ENCODE measurements at places on chromosomes 7 and 10.

- no peak for DNase-seq
Observed at GRCh38 chr7:125547505-125547904, 617.9 kb upstream of the POT1 start.

DNA sequence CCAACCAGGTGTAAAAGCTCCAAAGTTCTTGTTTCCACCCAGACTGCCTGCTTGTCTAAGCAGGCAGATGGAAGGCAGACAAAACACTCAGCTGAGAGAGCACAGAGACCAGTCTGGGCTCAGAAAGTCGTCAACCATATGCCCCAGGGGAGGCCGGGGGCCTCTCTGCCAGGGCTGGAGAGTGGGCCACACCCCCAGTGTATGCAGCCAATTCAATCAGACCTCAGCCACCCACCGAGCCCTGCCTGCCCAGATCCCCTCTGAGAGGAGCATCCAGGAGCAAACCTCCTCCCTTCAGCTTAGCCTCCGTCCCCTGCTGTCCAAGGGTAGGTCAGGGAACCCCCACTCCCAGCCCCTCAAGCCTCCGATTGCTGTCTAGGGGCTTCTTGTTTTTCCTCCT is 196.3 kb downstream of the LSM5 start:
- DNase-seq, result no peak

- no peak for DNase-seq
Observed at GRCh38 chr10:59908808-59909143, 2.4 kb upstream of the CCDC6 start.

DNA sequence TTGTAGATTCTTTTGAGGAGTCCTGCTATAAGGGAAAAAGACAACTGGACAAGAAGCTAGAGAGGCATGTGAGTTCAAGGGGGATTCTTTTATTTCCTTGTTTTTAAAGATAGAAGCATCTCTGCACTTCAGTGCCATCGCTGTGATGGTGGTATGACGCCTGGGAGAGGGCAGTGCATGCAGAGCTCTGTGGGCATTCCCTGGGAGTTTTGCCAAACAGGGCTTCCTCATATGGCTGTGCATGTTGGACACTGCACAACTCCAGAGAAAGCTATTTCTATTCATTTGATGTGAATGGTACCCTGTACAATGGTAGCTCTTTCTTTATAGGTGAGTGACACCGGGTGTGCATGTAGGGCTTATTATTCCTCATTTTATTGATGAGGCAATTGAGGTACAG is 599.5 kb upstream of the DPP6 start:
- DNase-seq, result no peak

DNA sequence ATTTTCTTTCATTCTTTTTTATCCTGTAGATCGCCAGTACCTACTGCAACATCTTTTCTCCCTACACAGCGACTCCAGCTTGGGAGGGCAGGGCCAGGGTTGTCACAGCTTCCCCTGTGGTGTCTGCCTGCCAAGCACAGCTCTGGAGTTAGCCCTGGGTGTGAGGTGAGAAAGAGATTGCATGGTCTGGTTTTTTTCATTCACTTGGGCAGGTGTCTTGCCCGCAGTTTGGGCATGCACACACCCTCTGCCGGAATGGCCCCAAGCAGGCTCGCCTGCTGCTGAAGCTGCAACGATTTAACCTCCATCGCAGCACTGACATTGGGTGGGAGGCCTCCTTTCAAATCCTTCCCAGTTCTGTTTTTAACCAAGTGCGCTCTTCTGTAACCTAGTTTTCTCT is 132.8 kb downstream of the WNT2 start:
- DNase-seq, result no peak

GRCh38 chr7:128841921-128842673 is 11.9 kb downstream of the FLNC start:
- no peak for DNase-seq

- no peak for DNase-seq
Observed at GRCh38 chr10:110218632-110219031, 11.2 kb downstream of the MXI1 start.

GRCh38 chr7:6394114-6394513 is 53.6 kb downstream of the DAGLB start:
- DNase-seq, result no peak

DNA sequence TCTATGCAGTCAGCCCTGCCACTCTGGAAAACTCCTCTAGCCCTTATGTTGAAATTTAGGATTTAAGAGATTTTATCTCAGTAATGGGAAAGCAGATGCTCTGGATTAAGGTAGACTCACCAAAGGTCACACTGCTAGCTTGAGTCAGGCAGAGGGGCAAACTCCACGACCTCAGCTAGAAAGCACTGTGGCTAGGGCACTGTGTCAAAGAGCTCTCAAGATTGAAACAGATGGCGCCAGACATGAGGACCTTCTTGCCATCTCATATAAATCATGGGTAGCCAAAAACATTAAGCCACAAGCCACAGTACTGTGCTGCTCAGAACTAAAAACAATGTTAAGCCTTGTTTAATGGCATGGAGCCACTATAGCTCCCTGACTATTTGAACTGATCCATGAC is 188.7 kb downstream of the DNAJC1 start:
- no peak for DNase-seq

GRCh38 chr10:65950075-65950474 is 975.8 kb upstream of the LRRTM3 start:
- no peak for DNase-seq

DNA sequence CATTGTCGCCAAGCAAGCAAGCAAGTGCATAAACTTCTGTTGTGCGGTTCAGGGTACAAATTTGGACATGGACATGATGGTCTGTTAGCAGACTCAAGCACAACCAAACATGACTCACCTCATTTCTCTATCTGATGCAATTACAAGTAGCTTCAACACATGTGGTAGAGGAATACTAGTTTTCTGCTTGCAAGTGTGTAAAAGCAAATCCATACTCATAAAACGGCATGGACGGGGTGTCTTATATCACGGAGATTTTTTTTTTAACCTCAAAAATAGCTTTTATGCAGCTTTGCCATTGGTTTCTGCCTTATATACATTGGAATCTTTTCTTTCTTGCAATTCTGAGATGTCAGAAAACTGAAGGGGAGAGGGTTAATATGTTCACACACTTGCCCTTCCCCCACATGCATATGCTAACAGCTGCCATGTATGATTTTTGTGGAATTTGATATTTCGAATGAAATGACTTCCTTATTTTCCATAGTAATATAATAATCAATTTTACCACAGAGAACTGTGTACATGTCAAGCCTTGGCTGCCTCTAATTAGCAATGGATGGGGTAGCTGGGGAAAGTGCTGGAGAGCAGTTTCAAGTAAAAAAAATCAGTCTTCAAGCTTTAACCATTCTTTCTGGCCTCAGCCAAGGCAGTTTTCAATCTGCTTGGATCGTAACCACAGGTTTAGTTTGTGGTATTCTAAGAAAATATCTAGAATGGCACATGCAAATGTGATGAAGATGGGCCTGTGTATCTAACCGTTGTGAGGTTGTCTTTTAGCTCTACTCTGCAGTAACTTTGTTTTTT is 106.0 kb upstream of the PDCD4 start:
- no peak for DNase-seq

DNA sequence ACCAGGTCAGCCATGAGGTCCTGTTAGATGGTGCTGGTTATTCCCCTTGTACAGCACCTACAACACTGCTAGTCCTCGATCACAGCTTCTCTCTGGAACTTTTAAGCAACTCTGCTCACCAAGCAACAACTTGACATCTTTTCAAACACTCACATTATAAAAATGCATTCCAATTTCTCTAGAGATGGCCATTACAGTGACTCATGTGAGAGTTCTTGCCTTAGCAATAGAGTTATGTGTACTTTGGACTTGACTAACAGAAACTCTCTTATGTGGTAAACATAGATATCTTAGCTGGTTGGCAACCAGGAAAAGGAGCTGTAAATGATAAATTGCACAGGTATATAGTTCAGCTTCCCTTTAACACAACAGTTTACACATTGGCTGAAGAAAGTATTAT is 122.2 kb downstream of the PDE1C start:
- DNase-seq, result no peak

GRCh38 chr10:23820792-23821191 is 381.9 kb downstream of the OTUD1 start:
- DNase-seq, result no peak

DNA sequence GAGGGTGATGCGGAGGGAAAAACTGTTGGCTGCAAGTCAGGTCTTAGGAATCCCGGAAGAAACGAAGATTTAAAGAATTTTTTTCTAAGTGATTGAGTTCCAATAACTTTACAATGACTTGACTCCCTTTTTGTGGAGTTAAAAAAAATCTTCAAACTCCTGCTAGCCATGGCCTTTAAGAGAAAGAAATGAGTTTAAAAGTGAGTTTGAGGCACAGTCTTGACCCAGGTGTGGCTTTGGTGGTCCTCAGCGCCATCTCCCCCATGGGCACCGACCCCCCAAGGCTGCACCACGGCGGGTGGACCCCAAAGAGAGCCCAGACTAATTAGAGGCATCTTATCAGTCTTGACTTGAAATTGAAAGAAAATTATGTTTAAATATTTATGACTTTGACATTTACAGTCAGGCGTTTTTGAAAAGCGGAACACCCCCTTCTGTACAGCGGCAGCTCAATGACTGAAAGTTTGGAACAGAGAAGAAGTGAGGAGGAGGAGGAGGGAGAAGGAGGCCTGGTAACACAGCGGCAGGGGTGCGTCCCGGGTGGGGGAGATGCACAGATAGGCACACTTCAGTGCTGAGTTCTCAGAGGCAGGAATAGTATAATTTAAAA is 349.6 kb downstream of the DNAJB6 start:
- no peak for DNase-seq

GRCh38 chr7:137981175-137981574 is 20.7 kb downstream of the CREB3L2 start:
- DNase-seq, result no peak

DNA sequence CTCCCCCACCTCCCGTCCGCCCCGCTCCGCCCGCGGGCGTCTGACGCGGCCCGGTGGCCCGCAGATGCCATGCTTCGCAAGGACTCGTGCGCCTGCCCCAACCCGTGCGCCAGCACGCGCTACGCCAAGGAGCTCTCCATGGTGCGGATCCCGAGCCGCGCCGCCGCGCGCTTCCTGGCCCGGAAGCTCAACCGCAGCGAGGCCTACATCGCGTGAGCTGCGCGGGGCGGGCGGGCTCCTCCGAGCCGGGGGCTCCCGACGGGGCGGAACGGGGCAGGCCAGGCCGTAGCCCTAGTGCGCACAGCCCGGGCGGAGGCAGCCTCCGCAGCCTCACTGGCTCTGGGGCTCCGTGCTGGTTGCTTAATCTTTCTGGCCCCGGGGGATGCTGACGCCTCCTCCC is 2.8 kb downstream of the ASIC3 start:
- DNase-seq, result peak; percentile 36

GRCh38 chr10:3787016-3787400 is 2.0 kb upstream of the KLF6 start:
- DNase-seq, result no peak

GRCh38 chr7:122316467-122317388 is 12.2 kb upstream of the FEZF1 start:
- DNase-seq, result no peak

DNA sequence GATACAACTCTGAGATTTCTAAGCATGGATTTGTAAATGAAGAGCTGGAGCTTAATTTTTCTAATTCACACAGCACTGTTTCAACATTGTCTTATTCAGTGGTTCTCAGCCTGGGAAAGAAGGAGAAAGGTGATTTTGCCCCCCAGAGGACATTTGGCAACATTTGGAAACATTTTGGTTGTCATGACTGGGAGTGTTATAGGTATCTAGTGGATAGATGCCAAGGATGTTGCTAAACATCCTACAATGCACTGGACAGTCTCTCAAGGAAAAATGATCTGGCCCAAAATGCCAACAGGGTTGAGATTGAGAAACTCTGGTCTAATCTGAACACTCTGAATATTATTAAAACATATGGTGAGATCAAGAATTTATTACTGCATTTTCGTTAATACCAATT is 3.8 kb upstream of the CAV2 start:
- no peak for DNase-seq

DNA sequence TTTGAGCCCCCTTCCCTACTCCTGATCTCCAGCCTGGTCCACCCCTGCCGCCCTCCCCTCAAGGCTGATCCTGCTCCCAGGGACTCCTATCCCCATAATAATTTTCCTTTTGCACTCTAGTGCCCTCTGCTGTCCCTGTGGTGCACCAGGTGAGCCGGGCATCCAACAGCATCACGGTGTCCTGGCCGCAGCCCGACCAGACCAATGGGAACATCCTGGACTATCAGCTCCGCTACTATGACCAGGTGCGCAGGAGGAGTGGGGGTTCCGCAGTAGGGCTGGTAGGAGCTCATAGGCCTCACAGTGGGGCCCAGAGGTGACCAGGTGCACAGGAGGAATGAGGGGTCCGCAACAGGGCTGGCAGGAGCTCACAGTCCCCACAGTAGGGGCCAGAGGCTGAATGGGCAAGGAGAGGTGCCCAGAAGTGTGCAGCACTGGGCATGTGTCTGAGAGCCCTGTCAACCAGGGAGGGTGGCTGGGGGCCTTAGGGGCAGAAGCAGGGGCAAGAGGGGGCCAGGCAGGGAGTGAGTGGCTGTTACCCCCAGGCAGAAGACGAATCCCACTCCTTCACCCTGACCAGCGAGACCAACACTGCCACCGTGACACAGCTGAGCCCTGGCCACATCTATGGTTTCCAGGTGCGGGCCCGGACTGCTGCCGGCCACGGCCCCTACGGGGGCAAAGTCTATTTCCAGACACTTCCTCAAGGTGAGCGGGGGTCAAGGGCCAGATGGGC is 11.7 kb downstream of the EPHB6 start:
- no peak for DNase-seq

GRCh38 chr7:71329030-71329660 is 197.2 kb downstream of the GALNT17 start:
- no peak for DNase-seq

GRCh38 chr10:31961277-31962074 is 32.8 kb upstream of the ARHGAP12 start:
- no peak for DNase-seq

DNA sequence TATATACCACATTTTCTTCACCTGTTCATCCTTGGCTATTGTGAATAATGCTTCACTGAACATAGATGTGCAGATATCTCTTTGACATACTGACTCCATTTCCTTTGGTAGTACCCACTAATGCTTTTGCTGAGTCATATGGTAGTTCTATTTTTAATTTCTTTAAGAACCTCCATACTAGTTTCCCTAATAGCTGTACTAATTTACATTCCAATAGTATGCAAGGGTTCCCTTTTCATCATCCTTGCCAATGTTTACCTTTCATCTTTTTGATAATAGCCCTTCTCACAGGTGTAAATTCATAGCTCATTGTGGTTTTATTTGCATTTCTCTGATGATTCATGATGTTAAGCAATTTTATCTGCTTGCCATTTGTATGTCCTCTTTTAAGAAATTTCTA is 159.9 kb downstream of the CALCR start:
- no peak for DNase-seq

DNA sequence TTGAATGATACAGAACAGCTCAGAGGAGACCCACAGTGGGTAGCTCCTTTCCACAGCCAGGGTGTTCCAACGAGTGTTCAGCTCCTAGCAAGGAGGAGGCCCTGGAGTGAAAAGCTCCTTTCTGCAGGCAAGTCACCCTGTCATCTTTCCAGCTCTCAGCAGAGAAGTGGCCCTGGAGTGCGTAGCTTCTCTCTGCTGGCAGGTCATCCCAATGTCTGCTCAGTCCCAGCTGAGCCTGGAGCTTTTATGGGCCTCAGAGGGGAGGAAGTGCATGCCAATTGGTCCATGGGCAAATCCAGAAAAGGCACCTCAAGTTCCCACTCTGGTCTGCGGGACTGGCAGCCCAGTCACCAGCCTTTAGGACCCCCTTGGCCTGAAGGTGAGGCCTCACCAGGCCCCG is 30.8 kb upstream of the ZMYND11 start:
- no peak for DNase-seq

GRCh38 chr7:73678862-73679261 is 4.4 kb downstream of the DNAJC30 start:
- no peak for DNase-seq

- no peak for DNase-seq
Observed at GRCh38 chr7:34066411-34066810, 161.1 kb downstream of the BMPER start.

- DNase-seq, result peak; percentile 66
Observed at GRCh38 chr10:30687698-30688213, 58.2 kb upstream of the LYZL2 start.

Measured in activated T-helper 1 cell treated with anti-CD3 and anti-CD28 coated beads, Interleukin-2, amount 50 U/mL, for 16 hours (primary cell).